Chondrocyte (in vitro differentiated cells): ENCODE measurements at places on chromosomes 7 and 10.

DNA sequence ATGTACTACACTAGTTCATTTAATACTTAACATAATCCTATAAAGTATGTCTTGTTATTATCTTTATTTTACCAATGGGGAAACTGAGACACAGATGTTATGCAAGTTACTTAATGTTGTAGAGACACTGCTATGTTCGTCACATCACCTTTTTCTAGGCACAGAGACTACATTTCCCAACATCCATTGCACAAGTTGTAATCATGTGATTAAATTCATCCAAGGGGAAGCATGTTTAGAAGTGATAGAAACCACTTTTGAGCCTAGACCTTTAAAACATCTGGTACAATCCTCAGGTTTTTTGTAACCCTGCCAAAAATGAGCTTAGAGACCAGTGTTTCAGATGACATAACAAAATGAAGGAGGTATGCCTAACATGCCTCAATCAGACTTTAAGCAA lies 386.8 kb upstream of the HPS1 start:
- DNase-seq = no peak

- DNase-seq = no peak
Measured at GRCh38 chr10:26217396-26218086, 967 bp downstream of the GAD2 start.

DNA sequence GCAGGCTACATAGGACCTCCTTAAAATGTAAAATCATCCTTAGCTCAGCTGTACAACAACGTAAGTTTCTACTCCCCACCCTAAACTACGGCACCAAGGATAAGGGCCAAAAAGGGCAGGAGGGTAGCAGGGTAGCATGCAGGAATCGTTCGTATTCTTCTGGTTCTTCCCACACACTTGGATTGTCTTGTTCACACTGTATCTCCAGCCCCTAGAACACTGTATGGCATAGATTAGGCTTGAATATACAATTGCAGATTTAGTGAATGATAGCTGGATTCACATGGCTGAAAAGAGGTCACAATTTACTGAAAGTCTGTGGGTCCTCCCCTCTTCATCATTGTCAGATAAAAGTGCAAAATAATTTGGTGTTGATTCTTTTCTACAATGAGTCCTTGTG lies 28.2 kb upstream of the PRKAR2B start:
- no peak for DNase-seq

GRCh38 chr7:43461349-43462024 lies 121.4 kb upstream of the STK17A start:
- no peak for DNase-seq

- no peak for DNase-seq
Measured at GRCh38 chr7:42617806-42618457, 293.9 kb downstream of the C7orf25 start.
